Stomach (tissue), 19 donors: ENCODE measurements at places on chromosomes 5 and 9. TPM values are rescaled to one million over a fixed set of nuclear protein-coding genes. Genes with fewer than 3 reads are reported as not detected.

DNA sequence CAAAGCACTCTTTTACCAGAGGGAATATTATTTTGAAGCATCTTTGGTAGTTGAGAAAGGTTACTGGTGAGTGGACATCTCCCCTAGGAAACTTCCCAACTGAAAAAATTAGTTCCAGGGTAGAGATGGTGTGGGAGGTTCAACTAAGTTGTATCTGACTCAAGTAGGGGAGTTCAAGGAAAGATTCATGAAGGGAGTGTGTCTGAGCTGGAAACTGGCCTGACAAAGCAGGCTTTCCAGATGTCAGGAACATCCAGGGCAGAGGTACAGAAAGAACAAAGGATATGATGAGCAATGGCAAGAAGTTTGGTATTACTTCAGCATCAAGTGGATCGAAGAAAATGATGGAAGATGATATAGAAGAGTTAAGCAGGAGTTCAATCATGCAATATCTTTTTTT is 458.0 kb upstream of the RIOK2 start:
- no peak for DNase-seq

DNA sequence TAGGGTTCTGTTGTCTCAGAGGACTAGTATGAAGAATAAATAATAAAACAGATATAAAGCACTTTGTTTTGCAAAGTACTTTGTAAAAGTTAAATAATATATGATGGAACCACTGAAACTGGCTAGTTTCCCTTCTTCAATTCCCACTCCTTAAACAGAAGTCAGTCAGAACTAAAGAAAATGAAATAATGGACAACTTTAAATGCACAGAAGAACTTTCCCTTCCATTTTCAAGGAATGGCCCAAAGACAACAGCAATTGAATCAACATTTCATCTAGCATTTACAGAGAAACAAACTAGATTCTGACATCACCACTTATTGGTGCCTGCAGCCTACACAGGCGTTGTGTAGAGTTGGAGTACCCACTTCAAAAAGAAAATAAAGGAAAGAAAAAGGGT is 16.2 kb downstream of the DIAPH1 start:
- no peak for DNase-seq

DNA sequence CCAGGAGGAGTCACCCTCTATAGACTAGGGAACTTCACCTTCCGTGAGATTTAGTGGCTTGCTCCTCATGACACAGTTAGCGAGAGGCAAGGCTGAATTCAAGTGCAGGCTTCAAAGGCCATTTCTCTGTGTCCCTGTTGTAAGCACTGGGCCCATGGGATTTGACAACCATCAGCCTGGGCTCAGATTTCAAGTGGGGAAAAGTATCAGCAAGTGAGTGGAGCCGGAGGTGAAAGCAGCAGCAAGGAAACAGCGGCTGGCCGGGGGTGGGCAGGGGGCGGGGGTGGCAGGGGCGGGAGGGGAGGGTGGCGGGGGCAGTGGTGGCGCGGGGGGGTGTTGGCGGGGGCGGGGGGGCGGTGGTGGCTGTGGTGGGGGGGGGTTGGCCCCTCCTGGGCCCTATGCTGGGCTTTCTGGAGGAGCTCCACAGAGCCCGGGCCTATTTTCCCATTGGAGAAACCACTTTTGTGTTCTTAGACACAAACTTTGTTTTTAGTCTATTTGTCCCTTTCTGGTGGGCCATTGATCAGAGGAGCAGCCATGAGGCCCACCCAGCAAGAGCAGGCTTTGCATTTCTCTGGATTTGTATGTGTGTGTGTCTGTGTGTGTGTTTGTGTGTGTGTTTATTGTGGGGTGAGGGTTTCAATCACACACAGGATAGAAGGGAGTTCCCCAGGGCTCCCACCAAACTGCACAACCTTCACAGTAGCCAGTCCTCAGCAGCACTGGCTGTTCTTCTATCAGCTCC is 165.4 kb upstream of the RAI14 start:
- no peak for DNase-seq

DNA sequence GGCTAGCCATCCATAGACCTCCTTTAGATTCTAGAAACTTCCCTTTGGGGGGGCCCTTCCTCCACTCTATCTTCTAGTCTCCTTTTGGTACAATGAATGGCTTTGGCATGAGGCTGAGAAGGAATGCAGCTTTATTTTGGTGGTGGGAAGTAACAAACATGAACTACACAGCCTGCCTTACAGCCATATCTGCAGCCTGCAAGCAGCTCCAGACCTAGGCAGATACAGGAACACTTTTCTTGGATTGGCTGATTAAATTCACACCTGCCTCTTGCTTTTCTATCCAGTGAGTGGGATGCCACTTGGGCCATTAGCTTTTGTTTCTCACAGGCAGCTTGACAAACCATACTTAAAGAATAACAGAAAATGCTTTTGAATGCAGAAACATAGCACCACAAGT is 28.2 kb downstream of the NR6A1 start:
- no peak for DNase-seq

GRCh38 chr5:1787472-1788047 is 12.1 kb downstream of the MRPL36 start:
- no peak for DNase-seq

GRCh38 chr9:129334105-129334935 is 156.3 kb upstream of the IER5L start:
- DNase-seq = peak; percentile 97

The SLC23A1 gene
- not detected for polyA plus RNA-seq

The C9orf72 gene
- polyA plus RNA-seq = 5.9 TPM

The LECT2 gene
- not detected for polyA plus RNA-seq

The OTP gene
- polyA plus RNA-seq = not detected

The ZNF366 gene
- 0.37 TPM for polyA plus RNA-seq
